ENCODE measurements at places on chromosomes 11 and 22.

DNA sequence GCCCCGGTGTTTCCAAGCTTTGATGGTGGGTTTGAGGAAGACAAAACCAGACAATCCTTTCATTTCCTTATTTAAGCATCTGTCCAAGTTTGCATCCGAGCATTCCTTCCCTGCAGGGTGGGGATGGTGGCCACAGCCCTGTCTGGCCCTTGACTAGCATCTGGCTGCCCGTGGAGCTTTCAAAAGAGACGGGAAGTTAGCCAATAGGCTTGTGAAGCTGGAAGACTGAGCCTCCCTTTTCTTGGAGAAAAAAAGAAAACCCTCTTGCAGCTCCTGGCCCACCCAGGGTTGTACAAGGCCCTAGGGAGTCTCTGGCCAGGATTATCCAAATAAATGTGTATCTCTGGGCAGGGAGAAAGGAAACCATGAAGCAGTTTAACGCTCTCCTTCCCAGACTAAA is 60.6 kb downstream of the MICAL2 start:
- DNase-seq = no peak

GRCh38 chr11:102798012-102798746 is at the start of gene MMP1:
Gene MMP1 (minus strand): TSS chr11:102798160. CDS start chr11:102798092, 68 bp downstream.
- DNase-seq = no peak

DNA sequence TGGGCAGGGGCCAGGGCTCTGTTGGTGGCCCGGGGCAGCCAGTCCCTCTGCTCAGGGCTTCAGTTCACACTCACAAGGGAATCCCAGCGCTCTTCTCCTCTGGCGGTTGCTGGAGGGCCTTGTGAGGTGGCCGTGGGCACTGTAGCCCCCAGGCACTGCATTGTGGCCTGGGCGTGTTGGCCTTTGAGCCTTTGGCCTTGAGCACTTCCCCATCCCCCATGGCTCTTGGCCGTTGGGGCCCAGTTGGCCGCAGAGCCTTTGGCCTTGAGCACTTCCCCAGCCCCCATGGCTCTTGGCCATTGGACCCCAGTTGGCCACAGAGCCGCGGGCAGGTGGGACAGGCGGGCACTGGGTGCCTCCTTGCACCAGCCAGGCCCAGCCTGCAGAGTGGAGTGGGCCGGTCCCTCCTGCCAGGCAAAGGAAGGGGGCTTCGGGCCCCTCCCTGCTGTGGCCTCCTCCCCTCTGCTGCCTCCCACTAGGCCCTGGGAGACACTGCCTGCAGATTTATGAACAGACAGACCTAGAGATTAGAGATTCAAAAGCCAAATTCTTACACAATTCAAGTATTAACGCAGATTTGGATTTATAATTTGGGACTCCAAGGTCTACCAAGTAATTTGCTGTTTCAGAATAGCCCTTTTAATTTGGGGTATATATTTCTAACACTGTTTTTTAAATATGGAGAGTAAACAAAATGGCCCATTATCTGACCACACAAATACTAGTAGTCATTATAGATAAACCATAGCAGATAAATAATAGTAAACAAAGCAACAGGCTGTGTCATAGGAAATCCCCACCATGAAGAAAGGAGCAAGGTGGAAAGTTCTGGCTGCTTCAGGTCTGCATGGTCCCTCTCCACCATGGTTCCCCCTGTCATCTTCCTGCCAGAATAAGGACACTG is 18.2 kb upstream of the TXNRD2 start:
- no peak for DNase-seq

- peak; percentile 32 for DNase-seq
Observed at GRCh38 chr22:44578110-44578457, 80.1 kb upstream of the RTL6 start.
